Putamen (tissue), 1 donor: ENCODE measurements at places on chromosomes 3 and 15.
A peak's percentile ranks its signal among the peaks of the same experiment; 100 is the strongest.

DNA sequence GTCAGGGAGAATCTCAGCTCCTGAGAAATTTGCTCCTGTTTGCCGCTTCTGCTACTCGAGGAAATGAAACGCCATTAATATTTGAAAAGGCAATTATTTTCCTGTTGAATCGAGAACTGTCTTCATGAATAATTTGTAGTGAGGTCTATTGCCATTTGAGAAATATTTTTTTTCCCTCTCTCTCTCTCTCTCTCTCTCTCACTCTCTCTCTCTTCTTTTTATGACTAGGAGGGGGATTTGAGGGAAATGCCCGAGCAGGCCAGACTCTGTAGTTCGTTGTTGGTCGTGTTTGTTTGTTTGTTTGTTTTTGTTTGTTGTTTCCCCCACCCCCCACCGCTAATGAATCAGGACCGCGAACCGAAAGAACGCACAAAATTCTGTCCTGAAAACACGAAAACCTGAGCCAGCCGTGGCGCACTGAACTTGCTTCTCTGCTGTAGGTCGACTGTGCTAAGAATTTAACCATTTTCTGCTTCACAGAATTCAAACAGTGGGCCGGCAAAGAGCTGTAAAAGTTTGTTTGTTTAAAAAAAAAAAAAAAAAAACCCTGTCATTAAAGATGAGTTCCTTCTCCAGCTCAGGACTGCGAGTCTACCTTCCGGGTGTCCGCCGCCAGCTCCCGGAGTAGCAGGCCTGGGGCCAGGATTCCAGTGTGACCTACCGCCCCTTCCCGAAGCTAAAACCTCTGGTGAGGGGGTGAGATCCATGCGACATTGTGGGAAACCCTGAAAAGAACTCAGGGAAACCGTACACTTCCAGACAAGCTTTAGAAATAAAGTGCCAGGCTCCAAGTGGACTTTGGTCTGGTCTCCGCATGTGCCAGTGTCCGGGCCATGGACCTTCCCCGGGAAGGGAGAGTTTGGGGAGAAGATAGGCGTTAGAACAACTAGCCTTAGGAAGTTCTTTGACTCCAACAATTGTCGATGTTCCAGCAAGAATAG lies 12.1 kb downstream of the ZIC4 start:
- DNase-seq = no peak

- no peak for DNase-seq
Observed at GRCh38 chr15:48871542-48871941, 6.4 kb upstream of the EID1 start.

GRCh38 chr3:178645503-178645902 lies 109.3 kb downstream of the KCNMB2 start:
- DNase-seq = no peak

GRCh38 chr3:95228416-95228815 lies 1165.6 kb downstream of the NSUN3 start:
- no peak for DNase-seq

DNA sequence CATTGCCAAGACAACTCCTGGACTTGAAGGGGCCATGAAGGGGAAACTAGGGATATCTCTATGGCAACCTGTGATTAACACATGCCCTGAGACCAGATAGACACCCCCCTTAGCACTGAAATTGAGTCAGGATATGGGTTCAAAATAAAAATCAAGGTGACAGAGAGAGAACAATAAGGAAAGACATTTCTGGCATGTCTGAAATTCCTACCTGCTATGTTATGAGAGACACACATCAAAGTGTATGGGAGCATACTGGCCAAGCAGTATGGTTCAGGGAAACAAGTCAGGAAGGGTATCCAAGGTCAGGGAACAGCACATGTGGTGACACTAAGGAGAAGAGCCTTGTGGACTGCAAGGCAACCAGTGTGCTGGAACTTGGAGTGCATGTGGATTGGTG lies 388.7 kb downstream of the SHQ1 start:
- DNase-seq = no peak

- no peak for DNase-seq
Observed at GRCh38 chr3:73236867-73237266, 175.4 kb downstream of the EBLN2 start.

DNA sequence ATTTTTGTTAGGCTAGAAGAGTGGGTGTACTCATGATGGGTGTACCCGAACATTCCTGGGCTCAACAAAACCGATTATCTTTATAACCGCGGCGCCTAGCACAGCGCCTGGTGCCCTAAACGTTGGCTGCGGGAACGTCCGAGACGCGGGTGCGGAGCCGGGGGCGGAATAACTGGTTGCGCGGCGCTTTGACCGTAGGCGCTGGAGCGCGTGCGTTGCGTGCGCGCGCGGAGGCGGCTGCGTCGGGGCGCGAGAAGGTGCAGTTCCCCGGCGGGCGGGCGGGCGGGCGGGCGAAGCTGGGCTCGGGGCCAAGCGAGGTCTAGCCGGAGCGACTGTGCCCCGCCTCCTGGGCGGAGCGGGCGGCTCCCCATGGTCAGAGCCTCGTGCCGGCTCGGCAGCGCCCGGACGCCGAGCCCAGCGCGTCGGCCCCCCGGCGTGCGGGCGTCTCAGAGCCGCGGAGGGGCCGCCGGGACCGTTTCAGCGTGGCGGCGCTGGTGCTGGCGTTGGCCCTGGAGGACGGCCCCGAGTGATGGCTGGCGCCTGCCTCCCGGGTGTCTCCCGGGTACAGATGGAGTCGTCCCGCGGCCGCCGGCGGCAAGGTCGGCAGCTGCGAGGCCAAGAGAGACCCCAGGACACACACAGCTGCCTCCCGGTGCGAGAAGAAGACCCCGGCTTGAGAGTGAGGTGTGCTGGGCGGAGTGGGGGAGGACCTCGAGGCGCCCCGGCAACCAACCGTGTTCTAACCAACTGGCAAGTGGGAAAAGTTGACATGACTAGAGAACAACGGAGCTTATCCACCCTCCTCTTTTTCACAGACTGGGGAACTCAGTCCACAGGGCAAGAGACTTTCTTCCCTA lies at the start of gene PLAAT1:
Gene PLAAT1 (plus strand): TSS at position 373 of the 857 bp plus-strand sequence. CDS start 14,429 bp downstream, outside the sequence.
- DNase-seq = peak; percentile 60

GRCh38 chr3:188752850-188753249 lies 418.9 kb upstream of the TPRG1 start:
- DNase-seq = no peak

- DNase-seq = no peak
Observed at GRCh38 chr15:74777769-74778598, 3.9 kb upstream of the CSK start.

DNA sequence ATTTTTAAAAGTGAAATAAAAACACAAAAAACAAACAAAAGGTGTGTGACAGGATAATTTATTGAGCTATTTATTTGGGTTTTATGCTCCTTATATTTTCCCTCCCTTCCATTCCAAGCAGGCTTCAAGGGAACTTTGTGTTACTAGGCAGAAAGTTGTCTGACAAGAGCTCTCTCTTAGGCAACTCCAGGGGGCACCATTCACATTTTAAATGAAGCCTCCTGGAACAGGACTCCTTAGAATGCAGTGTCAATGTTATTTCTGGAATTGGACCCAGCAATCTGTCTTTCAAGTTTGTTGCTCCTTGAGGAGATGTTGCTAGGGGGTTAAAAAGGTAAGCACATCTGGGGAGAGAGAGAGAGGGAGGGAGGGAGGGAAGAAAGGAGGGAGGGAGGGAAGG lies 5.4 kb upstream of the RFX7 start:
- DNase-seq = no peak

DNA sequence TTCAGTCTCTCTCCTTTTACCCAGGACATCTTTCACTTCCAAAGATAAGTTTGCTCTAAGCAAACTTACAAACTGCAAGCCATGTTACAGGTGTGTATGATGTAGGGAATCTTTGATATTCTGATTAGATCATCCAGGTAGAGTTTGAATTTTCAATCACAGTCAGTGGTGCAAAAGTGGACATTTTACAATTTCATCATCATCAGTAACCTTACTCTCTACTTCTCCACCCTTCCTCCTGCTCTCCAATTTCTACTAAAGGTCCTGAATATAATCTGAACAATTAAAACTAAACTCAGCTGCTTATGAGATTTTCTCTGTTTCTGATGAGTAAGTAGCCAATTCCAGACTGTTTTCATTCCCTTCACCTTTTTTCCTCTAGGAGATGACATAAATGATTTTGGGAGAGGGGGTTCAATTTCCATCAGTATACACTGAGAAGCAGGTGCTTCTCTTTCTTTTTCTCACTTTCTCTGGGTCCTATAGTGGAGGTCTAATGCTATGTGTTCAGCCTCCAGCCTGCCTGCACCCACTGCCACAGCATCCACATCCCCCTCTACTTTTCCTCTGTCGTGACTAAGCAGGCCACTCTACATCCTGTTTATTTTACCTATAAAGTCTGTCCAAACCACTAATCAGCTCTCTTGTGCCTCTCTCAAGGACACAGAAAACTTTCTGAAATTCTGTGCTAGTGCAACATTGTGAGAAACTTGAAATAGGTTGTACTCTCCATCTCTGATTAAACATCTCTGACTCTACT lies 27.6 kb downstream of the SUCNR1 start:
- DNase-seq = no peak

DNA sequence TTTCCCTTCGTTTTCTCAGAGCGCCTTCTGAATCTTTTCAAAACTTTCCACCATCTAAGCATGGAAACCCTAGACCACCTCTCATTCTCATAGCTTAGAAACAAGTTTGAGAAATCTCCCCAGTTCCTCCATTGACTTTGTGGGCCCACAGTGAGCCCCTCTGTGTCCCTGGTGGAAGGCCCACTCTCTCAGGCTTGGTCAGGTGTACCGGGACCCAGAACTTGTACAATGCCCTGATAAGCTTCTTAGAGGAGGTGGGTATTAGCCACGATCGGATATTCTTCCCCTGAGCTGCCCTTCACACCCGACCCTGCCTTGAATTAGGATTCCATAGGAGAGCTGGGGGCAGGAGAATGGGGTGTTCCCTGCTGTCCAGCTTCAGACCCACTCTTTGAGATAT lies at the start of gene SLC24A1:
Gene SLC24A1 (plus strand): TSS at position 301 of the 400 bp plus-strand sequence. CDS start 2,143 bp downstream, outside the sequence.
- no peak for DNase-seq

DNA sequence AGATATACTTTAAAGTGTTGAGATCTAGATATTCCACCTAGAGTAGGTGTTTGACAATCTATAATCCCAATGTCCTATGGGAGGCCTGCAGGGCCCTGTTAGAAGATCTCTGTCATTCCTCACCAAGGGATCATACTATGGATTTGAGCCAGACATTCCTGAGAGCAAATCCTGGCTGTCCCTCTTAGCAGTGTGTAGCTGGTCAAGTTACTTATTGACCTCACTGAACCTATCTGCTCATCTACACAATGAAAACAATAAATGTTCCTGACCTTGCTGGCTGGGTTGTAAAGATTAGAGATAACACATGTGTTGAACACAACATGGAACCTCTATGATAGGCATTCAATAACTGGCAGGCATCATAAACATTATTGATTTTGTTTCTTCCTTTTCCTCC lies 265.6 kb upstream of the ATP11B start:
- DNase-seq = no peak

DNA sequence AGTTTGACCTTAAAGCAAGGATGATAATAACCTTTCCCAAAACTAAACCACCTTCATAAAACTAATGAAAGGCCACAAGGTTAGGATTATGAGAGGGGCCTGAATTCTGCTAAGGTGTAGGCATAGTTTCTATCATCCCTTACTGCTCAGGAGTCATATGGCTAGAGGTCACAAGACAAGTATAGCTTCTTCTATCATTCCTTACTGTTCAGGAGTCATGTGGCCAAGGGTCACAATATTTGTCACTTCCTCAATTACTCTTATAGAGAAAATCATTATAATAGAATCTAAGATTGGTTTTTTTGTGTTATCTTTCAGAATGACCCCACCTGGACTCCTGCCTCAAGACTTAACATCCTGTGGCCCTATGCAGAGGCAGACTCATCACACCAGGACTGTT lies 36.6 kb downstream of the HERC1 start:
- no peak for DNase-seq

GRCh38 chr3:101271728-101272127 lies 48.6 kb downstream of the IMPG2 start:
- no peak for DNase-seq

DNA sequence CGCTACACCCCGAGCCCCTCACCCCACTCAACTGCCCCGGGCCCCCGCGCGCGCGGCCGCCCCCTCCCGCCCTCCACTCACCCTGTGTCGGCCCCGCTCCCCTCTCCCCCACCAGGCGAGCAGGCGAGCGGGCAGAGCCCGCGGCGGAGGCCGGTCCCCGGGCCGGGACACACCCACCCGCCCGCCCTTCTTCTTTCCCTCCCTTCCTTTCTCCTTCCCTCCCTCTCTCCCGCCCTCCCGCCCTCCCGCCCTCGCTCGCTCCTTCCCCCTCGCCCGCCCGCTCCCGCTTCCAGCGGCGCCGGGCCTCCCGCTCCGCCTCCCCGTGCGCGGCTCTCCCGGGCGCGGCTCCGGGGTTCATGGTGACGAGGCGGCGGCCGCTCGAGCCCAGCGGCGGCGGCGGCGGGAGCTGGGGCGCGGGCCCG lies at the start of gene CTDSPL:
Gene CTDSPL (plus strand): TSS at position 261 of the 422 bp plus-strand sequence. CDS start 320 bp downstream, outside the sequence.
- DNase-seq = peak; percentile 40
